ENCODE measurements at places on chromosomes 13 and 19. TPM values are rescaled to one million over a fixed set of nuclear protein-coding genes. Genes with fewer than 3 reads are reported as not detected.

The GRIK5 gene
- total RNA-seq = not detected

The TNFSF9 gene
- 32.9 TPM for total RNA-seq

The NKG7 gene
- total RNA-seq = not detected

The USHBP1 gene
- total RNA-seq = not detected

The ZGLP1 gene
- total RNA-seq = 0.28 TPM

The ZNF701 gene
- 2.9 TPM for total RNA-seq

The NCAN gene
- not detected for total RNA-seq

The NLRP11 gene
- not detected for total RNA-seq

The MEF2B gene
- total RNA-seq = 0.93 TPM

The ATP7B gene
- 4.5 TPM for total RNA-seq

The PLK5 gene
- not detected for total RNA-seq

The TEKTIP1 gene
- total RNA-seq = not detected

The PRR19 gene
- 0.33 TPM for total RNA-seq

The MICU2 gene
- 46.8 TPM for total RNA-seq

The SIGLEC8 gene
- total RNA-seq = not detected

The TBXA2R gene
- total RNA-seq = not detected

The NOVA2 gene
- not detected for total RNA-seq

The ATP8A2 gene
- under 0.01 TPM for total RNA-seq

The ACER1 gene
- total RNA-seq = not detected

The FDX2 gene
- 33.3 TPM for total RNA-seq

The CYP4F8 gene
- not detected for total RNA-seq

The ZNF135 gene
- total RNA-seq = 1.0 TPM

The PLPPR2 gene
- total RNA-seq = 13.6 TPM

The SHISA7 gene
- not detected for total RNA-seq

The TNNI3 gene
- not detected for total RNA-seq

The MAB21L1 gene
- total RNA-seq = 0.28 TPM

The GPR12 gene
- not detected for total RNA-seq

The POU4F1 gene
- not detected for total RNA-seq

The LIM2 gene
- not detected for total RNA-seq

The CCDC169 gene
- 1.2 TPM for total RNA-seq

The UHRF1 gene
- 46.9 TPM for total RNA-seq

The ZNF471 gene
- 0.46 TPM for total RNA-seq

The SIGLEC14 gene
- total RNA-seq = not detected

The PLPP2 gene
- 56.1 TPM for total RNA-seq

The ACP7 gene
- 1.4 TPM for total RNA-seq

All from airway epithelial cell (primary cell).